Urothelium cell line (cell line): ENCODE measurements at places on chromosomes 16 and 17.

- DNase-seq, result no peak
These were observed 303.0 kb upstream of the IRX5 start for GRCh38 chr16:54627616-54628015.

- no peak for DNase-seq
These were observed 17.1 kb upstream of the SREBF1 start for GRCh38 chr17:17853811-17854447.

- DNase-seq, result no peak
These were observed 351.7 kb downstream of the CDH8 start for GRCh38 chr16:61684541-61684940.

- DNase-seq, result no peak
These were observed 718 bp downstream of the PABPN1L start for GRCh38 chr16:88865742-88866141.

GRCh38 chr16:66988197-66988788, at the start of gene CES4A:
TSS of gene CES4A (plus strand) at chr16:66988589. CDS start at chr16:66988773, 184 bp downstream.
- DNase-seq, result no peak

- DNase-seq, result no peak
These were observed 55.9 kb downstream of the TMEM100 start for GRCh38 chr17:55666806-55667205.

DNA sequence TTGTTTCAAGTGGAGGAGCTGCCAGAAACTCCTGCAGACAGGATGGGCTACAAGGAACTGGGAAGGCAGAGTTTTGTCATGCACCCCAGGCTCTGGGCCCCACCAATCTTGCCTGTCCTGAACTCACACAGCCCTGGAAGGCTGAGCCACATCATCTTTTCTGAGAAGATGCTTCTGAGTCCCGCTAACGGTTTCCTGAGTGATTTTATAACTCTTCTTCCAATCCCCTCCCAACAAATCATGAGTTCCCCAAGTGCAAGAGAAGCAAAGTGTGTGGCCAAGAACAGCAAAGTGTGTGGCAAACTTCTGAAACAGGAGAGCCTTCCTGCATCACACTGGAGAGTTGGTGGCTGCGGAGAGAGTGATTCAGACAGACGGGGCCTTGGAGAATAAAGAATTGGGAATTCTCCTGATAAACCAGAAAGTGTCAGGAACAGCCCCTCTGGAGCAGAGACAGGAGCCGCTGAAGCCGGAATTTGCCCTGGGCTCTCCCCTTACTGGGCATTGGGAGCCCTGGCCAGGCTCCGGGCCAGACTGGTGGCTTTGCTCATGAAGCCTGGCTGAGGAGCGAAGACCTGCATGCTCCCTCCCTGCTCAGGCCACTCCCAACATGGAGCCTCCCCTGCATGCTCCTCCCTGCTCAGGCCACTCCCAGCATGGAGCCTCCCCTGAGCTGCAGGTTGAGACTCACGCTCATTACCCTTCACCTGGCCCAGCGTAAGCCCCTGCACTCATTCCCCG, 47.2 kb downstream of the PITPNM3 start:
- no peak for DNase-seq

- no peak for DNase-seq
These were observed 18.4 kb downstream of the ESRP2 start for GRCh38 chr16:68217506-68217905.

GRCh38 chr17:66405836-66406677, 103.6 kb downstream of the PRKCA start:
- no peak for DNase-seq

DNA sequence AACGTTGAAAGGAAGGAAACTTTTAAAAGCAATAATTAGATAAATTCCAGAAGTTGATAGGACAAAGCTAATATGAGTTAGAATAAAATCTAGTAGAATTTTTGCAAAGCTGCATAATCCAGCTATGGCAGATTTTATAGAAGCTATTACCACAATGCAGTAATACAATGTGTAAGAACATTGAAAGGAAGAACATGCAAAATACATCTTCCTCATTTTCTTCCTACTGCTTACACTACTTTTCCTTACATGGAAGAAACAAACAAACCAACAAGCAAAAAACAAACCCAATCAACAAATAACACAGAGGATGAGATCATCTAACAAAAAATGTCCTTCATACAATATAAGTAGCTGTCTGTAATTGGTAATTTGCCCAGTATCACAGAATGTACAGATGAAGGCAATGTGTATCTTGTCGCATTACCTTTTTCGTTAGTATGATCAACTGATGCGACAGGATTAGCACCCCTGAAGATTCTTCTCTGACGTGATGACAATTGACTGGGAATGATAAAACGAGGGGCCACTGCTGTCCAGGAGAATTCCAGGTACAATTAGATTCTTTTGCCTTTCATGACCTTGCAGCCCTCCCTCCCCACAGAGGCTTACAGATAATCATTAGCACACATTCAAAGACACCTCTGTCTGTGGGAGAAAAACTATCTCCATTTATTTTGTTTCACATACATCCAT, 21.2 kb upstream of the LRRC37A start:
- DNase-seq, result no peak

DNA sequence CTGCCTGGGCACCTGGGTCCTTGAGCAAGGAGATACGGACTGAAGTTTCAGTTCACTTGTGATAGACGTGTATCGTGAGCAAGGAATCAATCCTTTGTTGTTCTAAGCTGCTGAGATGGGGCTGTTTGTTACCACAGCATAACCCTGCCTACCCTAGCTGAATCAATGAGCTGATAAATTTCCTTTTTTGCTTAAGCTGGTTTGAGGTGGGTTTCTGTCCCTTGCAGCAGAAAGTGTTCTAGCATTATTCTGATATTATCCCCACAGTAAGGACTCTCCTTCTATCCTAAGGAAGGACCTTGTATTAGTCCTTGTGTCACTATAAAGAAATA, 51.5 kb downstream of the IL21R start:
- no peak for DNase-seq

- DNase-seq, result no peak
These were observed 27.0 kb upstream of the MEIOC start for GRCh38 chr17:44629314-44629713.

- no peak for DNase-seq
These were observed 32.7 kb downstream of the NFATC3 start for GRCh38 chr16:68117884-68118283.

GRCh38 chr17:64020056-64020766, at the start of gene ICAM2:
TSS of gene ICAM2 (minus strand) at chr17:64020633. CDS start at chr17:64006691, 13,942 bp downstream.
- peak; percentile 2 for DNase-seq
